Stimulated activated CD4-positive, alpha-beta T cell treated with anti-CD3 and anti-CD28 coated beads, TNF-alpha, amount 100 ng/mL, for 4 hours (primary cell): ENCODE measurements at places on chromosomes 5 and 9.
A peak's percentile ranks its signal among the peaks of the same experiment; 100 is the strongest.

DNA sequence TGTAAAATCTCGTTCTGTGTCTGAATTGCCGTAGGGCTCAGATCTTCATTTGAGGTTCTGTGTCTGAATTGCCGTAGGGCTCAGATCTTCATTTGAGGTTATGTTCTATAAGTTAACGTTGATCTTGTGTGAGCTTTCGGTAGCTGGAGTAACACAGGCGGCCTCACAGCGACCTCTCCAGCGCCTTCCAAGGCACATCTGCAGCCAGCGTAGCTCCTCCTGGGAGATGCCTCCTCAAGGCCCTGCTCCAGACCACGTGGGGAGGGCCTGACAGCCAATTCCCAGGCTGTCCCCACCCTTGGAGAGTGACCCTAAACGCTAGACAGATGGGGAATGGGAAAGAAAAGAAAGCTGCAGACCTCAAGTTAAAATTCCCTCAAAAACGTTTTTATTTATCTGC, 8.7 kb upstream of the AHRR start:
- no peak for DNase-seq

DNA sequence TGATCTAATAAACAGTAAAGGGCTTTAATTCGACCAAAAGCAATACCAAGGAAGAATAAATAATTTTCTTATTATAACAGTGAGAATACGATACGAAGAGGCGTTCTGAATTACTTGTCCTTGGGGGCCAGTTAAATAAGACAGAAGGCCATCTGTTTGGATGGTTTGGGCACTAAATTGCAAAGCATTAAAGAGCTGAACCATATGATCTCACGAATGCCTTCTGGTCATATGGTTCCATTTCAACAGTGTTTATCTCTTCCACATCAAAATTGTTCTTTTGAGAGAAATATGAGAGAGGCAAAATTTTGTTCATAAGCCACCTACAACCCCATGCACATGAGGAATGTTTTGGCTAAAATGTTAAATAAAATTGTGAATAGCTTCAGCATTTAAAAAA, 605.4 kb downstream of the PTPRD start:
- no peak for DNase-seq

DNA sequence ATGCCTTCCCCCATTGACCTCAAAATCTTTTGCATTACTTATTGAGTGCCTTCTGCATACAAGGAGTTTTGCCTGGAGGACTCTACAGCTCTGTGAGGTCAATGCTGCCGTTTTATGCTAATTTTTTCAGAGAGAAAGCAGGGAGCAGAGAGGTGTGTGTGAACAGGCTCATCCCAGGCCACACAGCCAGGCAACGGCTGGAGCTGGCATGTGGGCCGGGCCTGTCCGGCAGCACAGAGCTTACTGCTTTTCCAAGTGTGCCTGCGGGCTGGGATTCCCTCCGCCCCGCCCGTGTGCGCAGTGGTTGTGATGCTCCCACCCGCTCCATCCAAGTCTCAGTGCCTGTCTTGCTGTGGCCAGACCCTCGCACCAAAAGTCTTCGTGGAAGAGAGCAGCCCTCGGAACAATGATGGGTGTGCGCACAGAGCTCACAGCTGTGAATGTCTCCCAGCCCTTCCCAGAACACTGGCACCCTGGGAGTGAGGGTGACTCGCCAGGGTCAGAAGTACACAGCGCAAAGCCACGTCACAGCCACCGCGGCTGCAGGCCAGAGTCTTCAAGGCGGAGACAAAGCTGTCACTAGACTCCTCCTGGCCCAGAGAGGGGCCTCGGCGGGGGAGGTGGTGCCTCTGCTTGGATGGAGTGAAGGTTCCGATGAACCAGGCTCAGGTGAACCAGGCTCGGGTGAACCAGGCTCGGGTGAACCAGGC, 82.8 kb downstream of the COL5A1 start:
- DNase-seq, result no peak

GRCh38 chr9:15357050-15357653, 50.1 kb upstream of the TTC39B start:
- peak; percentile 12 for DNase-seq

GRCh38 chr5:87827539-87827938, 414.8 kb upstream of the CCNH start:
- no peak for DNase-seq

- DNase-seq, result no peak
Measured at GRCh38 chr9:80158131-80158530, 586.4 kb downstream of the TLE4 start.
